ENCODE measurements at places on chromosomes 13 and 19.

- no peak for DNase-seq
Observed at GRCh38 chr13:94256721-94257120, 222.8 kb downstream of the DCT start.

- no peak for DNase-seq
Observed at GRCh38 chr19:43667876-43668405, 2.0 kb downstream of the PLAUR start.

DNA sequence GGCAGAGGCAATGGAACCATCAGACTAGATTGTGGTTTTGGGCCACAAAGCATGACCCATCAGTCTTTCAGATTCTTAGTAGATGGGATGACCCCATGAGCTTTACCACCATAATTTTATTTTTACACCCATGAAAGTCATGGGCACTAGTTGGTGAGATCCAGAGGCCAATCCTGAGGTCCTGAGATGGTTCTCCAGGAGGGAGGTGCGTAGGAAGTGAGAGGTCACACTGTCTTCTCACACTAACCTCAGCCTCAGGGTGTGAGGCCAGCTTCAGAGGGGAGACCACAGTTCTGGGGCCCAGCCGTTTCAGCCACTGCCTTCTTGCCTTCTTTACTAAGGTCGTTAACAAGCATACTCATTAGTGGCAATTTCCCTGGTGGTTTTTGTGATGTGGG lies 106.4 kb downstream of the AKAP11 start:
- no peak for DNase-seq

GRCh38 chr13:50055454-50055853 lies 40.2 kb downstream of the KCNRG start:
- no peak for DNase-seq

DNA sequence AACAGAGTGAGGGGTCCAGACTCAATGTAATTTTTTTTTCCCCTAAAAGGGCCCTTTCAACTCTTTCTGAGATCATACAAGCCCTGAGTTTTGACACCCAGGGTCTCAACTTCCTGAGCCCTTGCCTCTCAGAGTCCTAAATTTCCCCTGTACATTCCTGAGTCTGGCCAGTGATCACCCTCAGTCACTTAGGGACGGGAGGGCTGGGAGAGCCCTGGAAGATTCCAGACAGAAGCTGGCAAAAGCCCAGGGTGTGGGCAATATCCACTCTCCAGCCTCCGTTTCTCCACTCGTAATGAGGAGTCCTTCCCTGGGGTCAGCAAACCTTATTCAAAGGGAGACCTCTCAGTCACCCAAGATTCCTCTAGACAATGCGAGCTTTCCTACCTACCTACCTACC lies 1.6 kb downstream of the PPP1R13L start:
- DNase-seq, result no peak

- DNase-seq, result no peak
Observed at GRCh38 chr13:19795956-19796355, 13.2 kb upstream of the PSPC1 start.

DNA sequence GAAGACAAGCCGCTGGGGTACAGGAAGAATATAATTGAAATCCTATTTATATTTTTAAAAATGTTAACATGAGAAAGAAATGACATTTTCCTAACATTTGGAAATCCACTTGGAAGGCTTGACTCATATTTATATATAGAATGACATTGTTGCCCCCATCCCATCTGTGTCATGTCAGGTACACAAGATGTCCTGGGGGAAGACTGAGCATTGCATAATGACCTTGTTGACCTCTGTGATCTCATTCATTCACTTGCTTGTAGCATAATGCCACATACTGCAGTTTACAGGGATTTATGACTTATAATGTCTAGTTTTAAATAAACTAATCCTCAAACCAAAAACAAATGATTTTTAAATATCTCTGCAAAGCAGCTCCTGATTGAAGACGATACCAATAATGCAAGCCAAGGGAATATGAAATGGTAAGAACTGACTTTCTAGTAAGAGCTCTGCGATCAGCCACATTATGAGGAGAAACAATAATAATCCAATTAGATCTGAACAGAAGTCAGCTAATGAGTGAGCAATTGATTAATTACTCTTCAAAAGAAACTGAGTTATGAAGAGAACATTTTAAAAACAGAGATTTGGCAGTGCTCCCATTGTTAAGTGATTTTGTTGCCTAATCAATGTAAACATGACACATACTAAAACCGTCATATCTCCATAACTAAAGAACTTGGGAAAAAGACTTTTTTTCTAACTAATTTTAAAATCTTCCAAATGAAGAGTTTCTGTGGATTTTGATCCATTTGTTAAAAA lies 21.2 kb upstream of the VWA8 start:
- DNase-seq, result no peak

DNA sequence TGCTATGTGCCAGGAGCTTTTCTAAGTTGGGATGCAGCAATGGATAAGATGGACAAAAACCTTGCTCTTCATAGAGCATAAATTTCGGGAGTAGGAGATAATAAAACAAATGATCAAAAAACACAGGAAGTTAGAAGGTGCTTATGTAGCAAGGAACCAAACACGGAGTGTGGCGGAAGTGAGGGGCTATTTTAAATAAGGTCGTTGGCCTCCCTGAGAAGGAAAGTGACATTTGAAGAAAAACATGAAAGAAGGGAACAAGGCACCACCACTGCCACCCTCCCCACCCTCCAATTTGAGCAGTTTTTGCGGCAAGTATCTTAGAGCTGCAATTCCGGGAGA lies 3.2 kb upstream of the GSX1 start:
- DNase-seq, result no peak

GRCh38 chr13:94031609-94032008 lies 447.9 kb downstream of the DCT start:
- no peak for DNase-seq

DNA sequence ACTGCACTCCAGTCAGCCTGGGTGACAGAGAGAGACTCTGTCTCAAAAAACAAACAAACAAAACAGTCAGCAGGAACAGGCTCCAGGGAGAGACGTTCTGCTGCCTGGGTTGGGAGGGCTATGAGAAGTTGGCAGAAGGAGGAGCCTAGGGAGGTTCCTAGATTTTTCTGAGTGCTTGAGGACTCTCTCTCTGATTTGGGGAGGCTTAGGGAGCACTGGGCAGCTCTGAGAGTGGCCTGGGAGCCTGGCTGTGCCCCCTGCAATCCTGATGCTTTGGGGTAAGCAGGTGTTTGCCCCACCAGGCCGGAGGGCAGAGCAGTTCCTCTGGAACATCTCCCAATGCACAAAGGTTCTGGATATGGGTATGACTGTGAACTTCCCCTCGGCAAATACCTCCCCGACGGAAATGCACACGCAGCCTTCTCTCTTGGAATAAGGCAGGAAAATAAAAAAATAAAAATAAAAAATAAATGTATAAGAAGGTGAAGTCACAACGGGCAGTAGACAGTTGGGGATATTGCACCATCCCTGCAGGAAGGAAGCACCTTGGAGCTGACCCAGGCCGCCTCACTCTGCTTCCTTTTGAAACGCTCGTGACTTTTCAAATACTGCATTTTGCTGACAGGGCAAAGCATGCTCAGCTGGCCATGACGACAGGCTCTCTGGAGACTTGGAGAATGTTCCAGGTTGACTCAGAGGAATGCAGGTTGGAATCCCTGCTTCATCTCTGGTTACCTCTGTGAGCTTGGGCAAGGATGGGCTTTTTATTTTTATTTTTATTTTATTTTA lies 26.5 kb upstream of the HOMER3 start:
- DNase-seq, result no peak

GRCh38 chr19:46529622-46530451 lies 34.2 kb upstream of the PNMA8B start:
- DNase-seq, result peak; percentile 89

- DNase-seq, result no peak
Observed at GRCh38 chr19:4638317-4638716, 999 bp upstream of the TNFAIP8L1 start.

- peak; percentile 68 for DNase-seq
Observed at GRCh38 chr19:35468637-35469036, 20.6 kb downstream of the FFAR2 start.

DNA sequence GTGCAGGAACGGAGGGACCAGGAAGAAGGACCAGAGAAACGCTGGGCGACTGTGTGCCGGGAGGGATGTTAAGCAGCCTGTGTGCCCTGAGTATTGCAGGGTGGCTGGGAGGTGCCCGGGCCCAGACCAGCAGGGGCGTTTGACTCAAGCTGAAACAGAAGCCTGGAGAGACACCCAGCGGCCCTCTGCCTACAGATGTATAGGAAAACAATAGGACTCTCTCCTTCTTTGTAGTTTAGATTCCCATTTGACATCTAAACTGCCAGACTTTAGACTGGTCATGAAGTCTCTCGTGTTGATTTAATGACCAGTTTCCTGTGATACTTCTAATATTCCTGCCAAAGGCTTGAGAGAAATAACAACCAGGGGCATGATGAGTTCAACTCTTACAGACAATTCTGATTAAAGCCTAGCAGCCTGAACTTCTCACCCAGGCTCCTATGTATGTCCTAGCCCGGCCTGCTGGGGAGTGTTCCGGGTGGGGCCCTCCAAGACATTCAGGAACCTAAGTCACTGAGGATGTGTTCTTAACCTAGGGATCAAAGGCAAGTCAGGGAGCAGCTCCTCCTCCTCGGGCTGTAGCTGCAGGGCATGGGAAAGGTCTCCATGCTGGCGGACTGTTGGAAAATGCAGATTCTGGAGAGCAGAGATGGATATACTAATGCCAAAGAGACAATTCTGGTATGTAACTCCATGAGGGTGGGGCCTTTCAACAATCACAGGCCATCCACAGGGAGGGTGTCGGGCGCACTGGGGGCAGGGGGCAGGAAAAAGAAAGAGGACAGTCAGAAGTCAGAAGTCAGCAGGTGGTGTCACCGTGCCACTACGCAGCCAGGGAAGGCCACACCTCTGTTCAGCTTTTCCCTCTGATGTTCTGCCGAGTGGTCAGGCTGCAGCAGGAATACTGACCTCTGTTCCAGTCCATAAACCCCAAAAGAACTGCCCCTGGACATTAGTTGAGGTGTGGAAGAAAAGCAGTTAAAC lies 131.8 kb downstream of the STARD13 start:
- no peak for DNase-seq

- DNase-seq, result no peak
Observed at GRCh38 chr13:76516013-76516412, 370.2 kb downstream of the KCTD12 start.

DNA sequence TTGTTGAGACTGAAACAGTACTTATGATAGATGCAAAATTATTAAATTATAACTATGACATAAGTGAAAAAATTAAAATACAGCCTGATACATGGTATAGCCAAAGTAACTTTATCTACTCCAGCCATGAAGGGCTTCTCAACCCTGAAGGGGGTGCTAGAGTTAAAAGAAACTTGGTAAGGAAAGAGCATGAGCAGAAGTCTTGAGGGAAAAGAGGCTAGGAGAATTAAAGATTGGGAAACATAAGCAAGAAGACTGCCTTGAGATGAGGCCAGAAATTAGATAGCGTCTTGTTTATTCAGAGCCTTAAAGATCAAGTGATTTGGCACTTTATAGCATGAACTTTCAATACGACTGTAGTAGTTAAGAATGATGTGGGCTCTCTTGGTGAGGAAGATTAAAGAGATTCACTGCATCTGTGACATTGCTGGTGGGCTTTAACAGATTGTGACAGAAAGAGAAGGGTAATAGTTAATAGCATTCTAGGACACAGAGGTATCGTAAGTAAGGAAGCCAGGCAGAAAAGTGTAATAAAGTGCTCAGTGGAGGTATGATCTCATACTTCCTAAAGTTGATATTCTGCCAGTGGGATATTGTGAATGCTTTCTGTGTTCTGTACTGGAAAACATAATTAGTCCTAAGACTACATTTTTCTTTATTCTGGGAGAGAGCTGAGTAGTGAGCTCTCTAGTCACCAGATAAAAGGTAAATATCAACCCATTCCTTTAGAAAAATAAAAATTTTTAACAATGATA lies 385.4 kb upstream of the PRR20A start:
- no peak for DNase-seq

- no peak for DNase-seq
Observed at GRCh38 chr13:98311200-98311548, 134.1 kb upstream of the RNF113B start.

DNA sequence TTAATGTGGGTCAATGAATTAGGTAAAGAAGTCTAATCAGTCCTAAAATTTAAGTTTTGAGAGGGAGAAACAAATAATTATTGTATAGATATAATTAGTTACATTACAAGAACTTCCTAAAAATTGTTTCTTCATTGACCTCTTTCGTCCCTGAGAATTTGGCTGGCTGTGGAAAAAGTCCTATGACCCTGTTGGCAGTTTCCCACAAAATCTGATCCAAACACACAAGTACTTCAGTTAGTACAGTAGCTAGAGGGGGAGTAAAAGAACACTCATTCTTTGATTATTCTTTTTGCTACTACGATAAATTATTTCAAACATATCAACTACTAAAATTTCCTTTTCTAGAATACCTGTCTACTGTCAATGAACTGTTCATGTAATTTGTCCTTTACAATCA lies 11.3 kb downstream of the POSTN start:
- no peak for DNase-seq

GRCh38 chr13:45439008-45439407 lies 20.8 kb upstream of the SLC25A30 start:
- no peak for DNase-seq

DNA sequence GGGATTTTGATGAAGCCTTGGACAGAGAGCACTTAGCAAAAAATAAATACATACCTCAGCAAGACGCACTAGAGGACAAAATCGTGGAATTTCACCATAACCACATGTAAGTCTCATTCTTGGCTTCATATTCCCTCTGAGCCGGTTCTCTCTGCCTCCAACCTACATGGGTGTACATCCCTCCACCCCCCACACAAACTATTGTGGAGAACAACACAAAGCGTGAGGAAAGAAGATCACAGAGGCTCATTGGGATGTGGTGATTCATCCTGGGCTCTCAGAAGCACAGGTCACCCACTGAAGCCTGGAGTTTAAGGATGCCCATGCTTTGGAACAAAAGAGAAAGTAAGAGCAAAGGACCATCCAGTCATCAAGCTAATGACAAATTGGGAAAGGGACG lies 192.2 kb downstream of the STK24 start:
- no peak for DNase-seq

DNA sequence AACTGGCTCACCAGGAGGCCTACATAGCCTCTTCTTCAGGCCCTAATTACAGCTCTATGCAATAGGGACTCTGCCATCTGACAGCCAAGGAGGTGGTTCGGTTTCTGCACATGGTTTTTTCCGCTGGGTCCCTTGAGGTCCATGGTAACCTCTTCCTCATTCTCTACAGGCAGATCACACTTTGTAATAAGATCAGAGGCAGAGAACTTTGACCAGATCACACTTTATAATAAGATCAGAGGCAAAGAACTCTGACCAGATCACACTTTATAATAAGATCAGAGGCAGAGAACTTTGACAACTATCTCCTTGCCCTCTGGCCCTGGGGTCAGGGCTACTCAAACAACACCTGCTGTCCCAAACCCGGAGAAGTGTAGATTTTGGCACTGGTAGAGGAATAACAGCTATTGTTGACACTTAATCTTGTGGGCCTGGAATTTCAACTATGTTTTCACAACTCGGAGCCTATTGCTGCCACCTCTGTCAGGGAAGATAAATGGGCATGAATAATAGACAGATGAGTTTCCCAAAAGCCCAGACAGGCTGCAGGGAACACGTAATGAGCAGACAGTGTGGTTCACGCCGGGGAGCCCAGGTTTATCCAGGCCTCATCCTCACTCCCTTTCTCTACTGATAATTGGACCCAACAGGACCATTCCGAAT lies 246.1 kb downstream of the UQCRFS1 start:
- DNase-seq, result no peak

- peak; percentile 76 for DNase-seq
Observed at GRCh38 chr19:1672038-1672768, 19.8 kb upstream of the TCF3 start.
